ENCODE measurements at places on chromosomes 6 and 20. TPM values are rescaled to one million over a fixed set of nuclear protein-coding genes. Genes with fewer than 3 reads are reported as not detected.
A peak's percentile ranks its signal among the peaks of the same experiment; 100 is the strongest.

DNA sequence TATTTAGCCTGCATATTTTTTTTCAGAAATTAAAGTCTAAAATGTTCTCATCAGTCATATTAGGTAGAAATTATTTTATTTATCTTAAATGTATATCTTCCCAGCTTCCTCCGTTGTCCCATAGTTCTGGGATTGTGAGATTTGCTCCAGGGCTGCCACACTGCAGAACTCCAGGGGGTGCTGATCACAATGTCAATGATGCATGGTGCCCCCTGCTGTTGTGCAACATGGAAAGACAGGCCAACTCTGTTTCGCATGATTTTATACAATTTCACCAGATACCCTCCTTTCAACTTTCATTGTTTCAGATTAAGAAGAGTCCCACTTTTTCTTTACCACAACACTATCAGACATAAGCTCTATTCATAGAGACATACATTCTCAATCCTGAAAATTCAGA is 35.9 kb downstream of the ID4 start:
- DNase-seq = no peak

DNA sequence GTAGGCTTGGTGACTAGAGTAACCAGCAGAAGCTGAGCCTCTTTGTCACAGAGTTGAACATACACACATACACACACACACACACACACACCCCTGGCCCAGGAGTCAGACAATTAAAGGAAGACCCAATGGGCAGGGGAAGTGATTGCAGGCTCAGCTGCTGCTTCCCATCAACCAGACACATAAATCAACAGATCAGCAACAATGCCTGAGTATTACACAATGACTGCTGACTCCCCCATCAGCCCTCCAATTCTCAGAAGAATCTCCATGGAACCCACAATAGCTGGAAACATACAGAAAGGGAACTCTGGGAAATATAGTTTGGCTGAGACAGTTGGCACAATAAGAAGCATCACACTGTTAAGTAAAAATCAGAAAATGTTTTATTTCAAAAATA is 270.4 kb upstream of the PLCB4 start:
- no peak for DNase-seq

DNA sequence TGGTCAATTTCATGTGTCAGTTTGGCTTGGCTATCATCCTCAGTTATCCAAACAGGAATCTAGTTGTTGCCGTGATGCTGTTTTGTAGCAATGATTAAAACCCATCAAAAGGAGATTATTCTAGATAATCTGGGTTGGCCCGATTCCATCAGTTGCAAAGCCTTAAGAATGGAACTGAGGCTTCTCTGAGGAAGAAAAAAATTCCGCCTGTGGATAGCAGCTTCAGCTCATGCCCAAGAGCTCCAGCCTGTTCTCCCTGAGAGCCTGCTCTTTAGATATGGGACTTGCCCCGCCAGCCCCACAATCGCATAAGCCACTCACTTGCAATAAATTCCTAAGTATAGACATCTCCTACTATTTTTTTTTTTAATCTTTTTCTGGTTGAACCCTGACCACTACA is 61.5 kb downstream of the SEL1L2 start:
- no peak for DNase-seq

GRCh38 chr20:34834459-34834893 is 9.0 kb upstream of the NCOA6 start:
- DNase-seq = peak; percentile 65

GRCh38 chr20:36236786-36237121 is 476 bp downstream of the AAR2 start:
- DNase-seq = no peak

GRCh38 chr6:9404351-9405146 is 969.2 kb upstream of the SLC35B3 start:
- no peak for DNase-seq

DNA sequence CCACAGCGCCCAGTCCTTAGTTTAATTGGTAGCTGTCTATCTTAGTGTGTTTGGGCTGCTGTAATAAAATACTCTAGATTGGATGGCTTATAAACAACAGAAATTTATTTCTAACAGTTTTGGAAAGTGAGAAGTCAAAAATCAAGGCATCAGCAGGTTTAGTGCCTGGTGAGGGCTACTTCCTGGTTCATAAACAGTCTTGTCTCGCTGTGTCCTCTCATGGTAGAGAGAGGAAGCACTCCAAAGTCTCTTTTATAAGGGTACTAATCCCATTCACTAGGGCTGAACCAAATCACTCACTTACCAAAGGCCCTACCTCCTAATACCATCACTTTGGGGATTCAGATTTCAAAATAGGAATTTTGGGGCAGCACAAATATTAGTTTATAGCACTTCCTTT is 336.9 kb upstream of the RSPO3 start:
- DNase-seq = no peak

DNA sequence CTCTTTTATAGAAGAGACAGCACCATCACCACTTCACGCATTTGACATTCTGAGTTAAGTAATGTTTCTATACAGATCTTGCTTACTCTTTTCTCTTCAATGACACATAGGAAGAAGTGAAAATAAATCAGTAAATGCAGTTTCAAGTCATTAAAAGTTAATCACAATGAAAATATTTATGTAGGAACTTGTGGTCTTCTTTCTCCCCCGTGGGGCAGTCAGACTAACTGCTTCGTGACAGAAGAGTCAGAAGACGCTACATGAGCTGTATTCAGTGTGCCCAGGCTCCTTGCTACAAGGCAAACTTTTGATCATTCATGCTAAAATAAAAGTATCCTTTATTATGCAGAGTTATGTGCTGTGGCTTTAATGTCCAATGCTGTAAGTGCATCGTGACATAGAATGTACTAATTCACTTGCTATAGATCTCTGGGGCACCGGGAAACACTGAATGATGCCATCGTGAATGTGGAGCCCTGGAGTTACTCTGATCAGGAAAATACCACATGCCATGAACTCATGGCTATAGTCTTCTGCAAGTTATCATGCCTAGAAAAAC is 117.8 kb upstream of the TRAF3IP2 start:
- no peak for DNase-seq

TRIM10 gene
- not detected for total RNA-seq

PRL gene
- not detected for total RNA-seq

DOP1A gene
- total RNA-seq = 37.5 TPM

CALHM4 gene
- not detected for total RNA-seq

XPO5 gene
- 45.7 TPM for total RNA-seq

HCRTR2 gene
- not detected for total RNA-seq

PACRG gene
- not detected for total RNA-seq

Measured in B cell (primary cell).